ENCODE measurements at places on chromosomes 7 and 10.

GRCh38 chr10:70656489-70656888, 15.8 kb upstream of the ADAMTS14 start:
- DNase-seq = peak; percentile 45

DNA sequence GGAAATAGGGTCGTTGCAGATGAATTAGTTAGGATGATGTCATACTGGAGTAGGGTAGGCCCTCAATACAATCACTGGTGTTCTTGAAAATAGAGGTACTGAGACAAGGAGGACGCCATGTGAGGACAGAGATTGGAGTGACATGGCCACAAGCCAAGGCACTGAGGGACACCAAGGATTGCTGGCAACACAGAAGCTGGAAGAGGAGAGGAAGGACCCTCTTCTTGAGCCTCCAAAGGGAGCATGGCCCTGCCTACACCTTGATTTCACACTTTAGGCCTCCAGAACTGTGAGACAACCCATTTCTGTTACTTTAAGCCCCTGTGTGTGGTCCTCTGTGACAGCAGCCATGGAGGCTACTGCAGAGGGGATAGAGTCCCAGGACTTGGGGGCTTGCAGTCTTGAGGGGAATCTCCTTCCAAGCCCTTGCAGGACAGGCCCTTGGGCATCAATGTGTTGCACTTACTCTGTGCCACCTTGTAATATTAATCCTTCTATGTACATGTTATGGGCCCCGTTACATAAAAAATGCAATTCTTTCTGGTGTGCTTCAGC, 3.7 kb upstream of the AOC1 start:
- DNase-seq = no peak

GRCh38 chr7:108653526-108653925, 83.9 kb downstream of the DNAJB9 start:
- DNase-seq = no peak

GRCh38 chr7:94059746-94060145, 55.6 kb upstream of the BET1 start:
- DNase-seq = peak; percentile 7

DNA sequence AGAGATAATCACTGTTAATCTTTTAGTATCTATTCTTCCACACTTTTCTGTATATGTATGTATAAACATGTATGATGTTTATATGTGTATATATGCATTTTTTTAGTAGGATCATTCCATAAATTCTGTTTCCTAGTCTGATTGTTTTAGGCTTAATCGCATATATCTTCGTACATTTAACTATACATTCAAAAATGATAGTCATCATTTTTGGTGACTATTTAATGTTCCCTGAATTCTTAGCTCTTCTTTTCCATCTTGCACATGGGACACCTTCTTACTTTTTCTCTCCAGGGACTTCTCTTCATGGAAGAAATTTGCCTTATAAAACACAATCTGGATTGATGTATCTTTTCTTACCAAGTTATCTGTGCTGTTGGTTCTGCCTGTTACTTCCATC, 42.1 kb downstream of the ZNF277 start:
- DNase-seq = no peak

DNA sequence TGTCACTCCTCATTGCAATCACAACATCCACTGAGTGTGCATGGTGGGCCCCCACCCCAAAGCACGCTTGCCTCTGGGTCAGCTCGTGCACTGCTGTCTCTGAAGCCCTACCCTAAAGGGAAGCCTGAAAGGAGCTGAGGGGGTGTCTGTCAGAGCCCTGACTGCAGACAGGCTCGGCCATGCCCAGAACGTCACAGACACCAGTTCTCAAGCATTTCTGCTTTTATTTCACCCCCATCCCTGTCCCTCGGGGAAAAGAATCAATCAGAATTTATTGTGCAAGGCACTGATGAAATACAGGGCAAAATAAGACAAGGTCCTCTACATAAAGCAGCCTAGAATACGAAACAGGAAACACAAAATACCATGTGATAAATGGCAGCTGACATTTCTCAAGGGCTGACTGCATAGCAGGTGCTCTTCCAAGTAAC, 231.8 kb downstream of the WDR37 start:
- no peak for DNase-seq

GRCh38 chr7:103394566-103394965, 47.1 kb downstream of the PSMC2 start:
- DNase-seq = no peak

DNA sequence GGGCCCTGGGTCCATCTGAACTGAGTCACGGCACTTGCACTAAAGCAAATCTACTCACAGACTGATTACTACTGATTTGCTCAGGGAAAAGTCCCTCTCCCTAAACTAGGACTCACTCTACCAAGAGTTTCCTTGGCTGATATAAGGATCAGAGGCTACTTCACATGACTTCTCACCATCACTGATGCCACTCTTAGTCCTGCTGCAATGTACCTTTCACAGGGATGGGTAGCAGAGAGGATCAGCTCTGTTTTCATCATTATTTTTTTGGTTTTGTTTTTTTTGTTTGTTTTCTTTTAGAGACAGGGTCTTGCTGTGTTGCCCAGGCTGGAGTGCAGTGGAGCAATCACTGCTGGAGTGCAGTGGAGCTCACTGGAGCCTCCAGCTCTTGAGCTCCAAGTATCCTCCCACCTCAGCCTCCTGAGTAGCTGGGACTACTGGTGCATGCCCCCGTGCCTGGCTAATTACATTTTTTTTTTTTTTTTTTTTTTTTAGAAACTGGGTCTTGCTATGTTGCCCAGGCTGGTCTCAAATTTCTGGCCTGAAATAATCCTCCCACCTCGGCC, 200.6 kb downstream of the JCAD start:
- no peak for DNase-seq

- no peak for DNase-seq
Measured at GRCh38 chr10:62893036-62893435, 76.9 kb upstream of the EGR2 start.

- no peak for DNase-seq
Measured at GRCh38 chr7:88224601-88225275, 4.9 kb upstream of the SRI start.

GRCh38 chr10:22643116-22643515, 71.3 kb downstream of the PIP4K2A start:
- DNase-seq = no peak

Measured in GM18507 (cell line).